Left forelimb (tissue), 1 donor: ENCODE measurements at places on chromosomes 7 and 10.

DNA sequence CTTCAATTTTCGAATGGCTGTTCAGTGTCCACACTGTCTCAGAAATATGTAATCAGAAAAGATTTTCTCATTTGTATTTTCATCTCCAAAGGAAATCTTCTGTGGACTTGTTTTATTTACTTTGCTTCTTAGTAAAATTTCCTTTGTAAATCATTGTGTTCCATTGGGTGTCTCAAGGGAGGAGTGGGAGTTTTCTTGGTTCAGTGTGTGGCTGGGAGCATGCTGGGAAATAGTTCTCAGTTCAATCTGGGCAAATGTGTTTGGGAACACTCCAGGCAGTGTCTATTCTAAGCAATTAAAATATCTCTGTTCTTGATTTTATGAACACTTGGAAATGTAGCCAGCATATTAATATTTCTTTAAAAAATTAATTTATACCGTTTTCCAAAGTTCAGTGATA lies 1019.8 kb downstream of the CNTNAP2 start:
- DNase-seq = no peak

- no peak for DNase-seq
Measured at GRCh38 chr7:97179454-97180104, 62.1 kb downstream of the SDHAF3 start.

DNA sequence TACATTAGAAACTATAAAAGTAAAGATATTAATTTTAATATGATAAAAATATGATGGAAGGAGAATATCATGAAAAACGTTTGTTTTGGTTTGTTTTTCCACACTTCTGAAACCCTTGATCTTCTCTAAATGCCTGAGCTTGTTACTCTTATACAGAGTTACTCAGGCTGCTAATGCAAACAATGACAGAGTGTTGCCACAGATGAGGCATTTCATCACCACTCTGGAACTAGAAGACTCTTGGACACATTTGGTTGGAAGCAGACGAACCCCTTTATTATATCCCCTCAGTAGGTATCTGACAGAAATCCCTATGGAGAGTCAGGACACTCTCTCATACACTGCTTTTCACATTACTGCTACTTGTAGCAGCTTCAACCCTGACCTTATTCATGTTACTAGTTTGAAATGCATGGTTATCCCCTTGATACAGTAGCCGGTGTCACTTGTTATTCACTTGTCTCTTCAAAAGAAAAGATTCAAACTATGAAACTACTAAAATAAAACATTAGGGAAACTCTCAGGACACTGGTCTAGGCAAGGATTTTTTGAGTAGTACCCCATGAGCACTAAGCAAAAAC lies 66.9 kb downstream of the SEMA3C start:
- no peak for DNase-seq

- no peak for DNase-seq
Measured at GRCh38 chr7:138608275-138608674, 92.9 kb downstream of the SVOPL start.

DNA sequence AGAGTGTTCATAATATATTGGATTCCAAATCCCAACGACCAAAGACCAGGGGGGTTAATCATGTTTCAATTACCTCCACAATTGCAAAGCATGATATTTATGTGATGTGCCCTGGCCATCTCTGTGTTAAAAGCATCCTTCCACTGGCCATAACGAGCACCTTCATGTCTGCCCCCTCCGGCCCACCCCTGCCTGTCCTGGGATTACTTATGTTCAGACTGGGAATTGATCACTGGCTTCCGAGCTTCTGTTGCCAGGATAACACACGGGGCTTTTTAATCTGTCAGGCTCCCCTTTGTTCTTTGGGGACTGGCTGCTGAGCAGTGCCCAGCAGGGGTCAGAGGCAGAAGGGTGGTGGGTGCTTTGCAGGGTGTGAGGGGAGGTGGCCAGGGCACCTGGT lies 13.7 kb upstream of the CHST15 start:
- DNase-seq = no peak

- DNase-seq = no peak
Measured at GRCh38 chr7:28191751-28192150, 11.2 kb upstream of the JAZF1 start.

GRCh38 chr7:127018889-127019288 lies 233.9 kb downstream of the GRM8 start:
- DNase-seq = no peak

DNA sequence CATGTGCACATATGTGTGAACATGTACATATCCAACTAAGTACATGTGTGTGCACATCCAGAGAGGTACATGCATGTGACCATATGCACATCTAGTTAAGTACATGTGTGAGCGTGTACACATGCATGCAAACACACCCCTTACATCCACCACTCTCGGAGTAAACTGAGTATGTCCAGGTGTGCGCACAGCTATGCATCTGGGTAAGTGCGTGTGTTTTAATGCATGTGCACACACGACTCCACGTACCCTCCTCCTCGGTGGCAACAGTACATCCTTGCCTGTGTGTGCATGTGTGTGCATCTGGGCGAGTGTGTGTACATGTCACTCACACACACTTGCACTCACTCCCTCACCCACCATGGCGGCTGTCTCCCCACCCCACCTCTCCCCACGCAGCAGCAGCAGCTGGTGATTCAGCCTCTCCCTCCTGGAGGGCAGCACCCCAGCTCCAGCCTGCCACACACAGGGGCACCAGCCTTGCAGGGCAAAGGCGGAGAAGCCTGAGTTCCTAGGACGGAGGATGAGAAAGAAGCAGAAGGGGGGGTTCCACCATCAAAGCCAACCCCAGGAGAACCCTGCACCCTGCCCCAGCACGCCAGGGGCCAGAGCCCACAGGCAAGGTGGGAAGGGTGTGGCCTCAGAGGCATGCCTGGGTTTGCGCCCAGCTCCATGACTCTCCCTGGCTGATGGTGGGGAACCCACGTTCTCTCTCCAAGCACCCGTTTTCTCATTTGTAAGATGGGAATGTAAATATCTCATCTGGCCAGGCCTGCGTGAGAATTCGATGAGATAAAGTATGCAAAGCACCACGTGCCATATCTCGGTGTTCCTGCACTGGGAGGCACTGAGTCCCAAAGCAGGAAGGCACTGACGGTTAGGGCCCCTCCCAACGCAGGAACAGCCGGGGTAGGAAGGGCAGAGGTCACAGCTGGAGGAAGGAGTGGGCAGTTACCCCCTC lies 27.7 kb upstream of the DNAAF5 start:
- no peak for DNase-seq

DNA sequence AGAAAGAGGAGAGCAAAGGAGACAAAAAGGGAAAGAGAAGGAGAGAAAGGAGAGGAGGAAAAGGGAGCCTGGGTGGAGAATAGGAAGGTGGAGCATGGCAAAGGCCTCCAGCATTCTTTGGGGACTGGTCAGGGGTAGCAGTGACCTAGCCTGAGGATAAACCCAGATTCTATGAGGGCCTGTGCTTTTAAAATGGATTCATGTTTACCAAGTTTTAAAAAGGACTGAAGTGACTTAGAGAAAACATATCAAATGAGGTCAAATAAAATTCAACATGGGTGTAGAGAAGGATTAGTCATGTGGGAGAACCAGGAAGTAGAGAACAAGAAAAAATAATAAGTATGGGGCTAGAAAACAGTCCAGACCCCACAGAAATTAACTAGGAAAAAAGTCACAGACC lies 20.7 kb downstream of the CREB3L2 start:
- DNase-seq = no peak

GRCh38 chr7:130421684-130422083 lies 19.1 kb downstream of the CEP41 start:
- no peak for DNase-seq

DNA sequence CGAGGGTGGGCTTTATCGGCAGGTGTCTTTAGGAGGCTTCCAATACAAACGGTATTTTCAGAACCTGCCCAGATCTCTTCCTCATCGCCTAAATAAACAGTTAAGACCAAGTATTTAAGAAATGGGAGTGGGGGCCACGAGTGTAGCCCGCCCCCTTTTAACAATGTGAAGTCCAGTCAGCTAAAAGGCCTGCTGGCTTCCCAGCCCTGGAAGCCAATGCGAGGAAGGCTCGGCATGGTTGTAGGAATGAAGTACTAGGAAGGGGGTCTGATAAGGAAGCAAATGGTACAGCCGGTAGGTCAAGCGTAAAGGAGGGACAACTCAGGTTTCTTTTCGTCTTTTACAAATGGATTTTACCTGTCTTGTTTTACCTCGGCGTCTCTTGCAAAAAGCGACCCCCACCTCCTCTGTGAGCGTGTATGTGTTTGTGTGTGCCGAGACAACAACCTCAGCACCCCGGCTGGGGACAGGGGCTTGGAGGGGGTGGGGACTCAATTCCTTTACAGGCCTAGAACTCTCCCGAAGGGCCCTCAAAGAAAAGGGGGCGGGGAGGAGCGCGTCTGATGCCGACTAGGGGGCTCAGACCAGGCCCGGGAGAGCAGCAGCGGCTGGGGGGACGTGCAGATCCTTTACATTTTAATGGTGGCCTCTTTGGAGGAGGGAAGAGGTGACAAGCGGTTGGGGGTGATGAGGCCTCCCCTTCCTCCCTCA lies 147.6 kb downstream of the GPR85 start:
- no peak for DNase-seq

- DNase-seq = no peak
Measured at GRCh38 chr10:111018021-111018420, 58.8 kb upstream of the ADRA2A start.

GRCh38 chr7:149725426-149725821 lies 48.0 kb downstream of the ZNF467 start:
- DNase-seq = no peak

DNA sequence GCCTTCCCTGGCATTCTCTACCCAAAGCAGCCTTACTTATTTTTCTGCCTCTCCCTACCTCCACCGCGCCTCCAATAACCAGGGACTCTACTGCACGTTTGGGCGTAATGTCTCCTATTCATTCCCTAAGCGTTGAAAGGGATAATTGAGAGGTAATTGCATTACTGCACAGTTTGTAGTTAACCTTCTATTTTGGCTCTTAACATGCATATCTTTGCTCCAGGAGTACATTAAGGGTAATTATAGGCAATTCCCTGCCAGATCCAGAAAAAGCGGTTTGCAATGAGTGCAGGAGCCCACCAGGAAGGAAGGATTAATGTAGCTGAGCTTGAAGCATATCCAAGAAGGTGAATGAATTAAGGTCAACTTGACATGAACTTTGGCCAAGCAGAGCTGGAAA lies 558.4 kb downstream of the TYW1 start:
- no peak for DNase-seq

- no peak for DNase-seq
Measured at GRCh38 chr10:63429281-63429680, 36.5 kb downstream of the JMJD1C start.

DNA sequence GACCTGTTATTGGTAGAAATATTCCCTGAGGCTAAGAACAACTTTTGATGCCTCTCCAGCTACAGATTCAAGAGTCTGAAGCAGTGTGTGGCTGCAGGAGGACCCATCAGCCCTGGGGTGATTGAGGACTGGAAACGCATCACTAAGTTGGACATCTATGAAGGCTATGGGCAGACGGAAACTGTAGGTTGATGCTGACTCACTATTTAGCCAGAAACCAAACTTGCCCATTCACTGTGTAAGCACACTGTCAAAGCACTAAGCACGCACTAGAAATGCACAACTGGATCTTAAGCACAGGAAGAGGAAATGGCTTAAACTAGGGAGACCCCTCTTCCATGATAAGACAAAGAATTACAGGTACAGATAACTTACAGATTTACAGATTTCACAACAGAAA lies 20.8 kb downstream of the ACSM6 start:
- DNase-seq = no peak

- DNase-seq = no peak
Measured at GRCh38 chr7:44736896-44737295, 11.8 kb upstream of the ZMIZ2 start.

DNA sequence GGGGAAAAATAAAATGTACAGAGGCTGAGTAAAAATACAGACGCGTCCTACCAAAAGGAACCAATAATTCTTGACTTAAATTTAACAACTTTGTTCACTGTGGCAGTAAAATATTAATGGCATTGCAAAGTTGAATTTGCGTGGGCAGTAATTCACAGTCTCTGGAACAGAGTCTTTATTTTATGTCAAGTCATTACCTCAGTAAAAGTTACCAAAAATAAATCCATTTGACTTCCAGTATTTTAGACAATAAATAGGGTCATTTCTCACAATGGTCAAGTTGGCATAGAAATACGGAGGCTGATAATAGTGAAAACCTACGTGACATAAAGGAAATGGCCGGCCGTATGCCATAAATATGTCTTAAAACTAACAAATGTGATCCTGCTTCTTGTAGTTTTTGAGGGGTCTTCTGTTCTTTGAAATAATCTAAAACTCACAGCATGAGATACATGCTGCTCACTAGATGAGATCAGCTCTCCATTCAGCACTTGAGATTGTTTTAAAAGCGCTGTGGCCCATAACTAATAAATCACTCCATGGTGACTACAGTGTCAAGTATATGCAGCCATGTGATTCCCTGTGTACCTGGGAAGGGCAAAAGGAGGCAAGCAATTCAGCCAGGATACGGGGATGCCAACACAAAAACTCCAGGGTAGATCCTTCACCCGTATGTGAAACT lies 75.3 kb downstream of the DOCK4 start:
- no peak for DNase-seq

DNA sequence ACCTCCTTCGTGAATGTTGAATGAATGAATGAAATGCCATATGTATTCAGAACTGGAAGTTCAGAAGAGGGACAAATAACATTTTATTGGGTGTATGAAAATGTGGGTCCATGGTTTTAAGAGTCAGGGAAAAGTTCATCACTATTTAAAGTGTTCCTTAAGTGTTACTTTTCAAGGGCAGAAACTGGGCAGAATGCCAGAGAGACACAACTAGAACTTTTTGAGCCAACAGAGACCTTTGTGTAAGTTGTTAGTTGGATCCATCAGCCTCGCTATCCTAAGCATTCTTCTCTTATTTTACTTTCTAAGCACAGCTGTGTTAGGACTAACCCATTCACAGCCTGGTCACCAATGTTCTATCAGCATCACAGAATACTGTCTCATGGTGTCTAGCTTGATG lies 13.6 kb upstream of the TAF3 start:
- no peak for DNase-seq

GRCh38 chr7:135900065-135900546 lies 77.1 kb downstream of the MTPN start:
- DNase-seq = no peak

DNA sequence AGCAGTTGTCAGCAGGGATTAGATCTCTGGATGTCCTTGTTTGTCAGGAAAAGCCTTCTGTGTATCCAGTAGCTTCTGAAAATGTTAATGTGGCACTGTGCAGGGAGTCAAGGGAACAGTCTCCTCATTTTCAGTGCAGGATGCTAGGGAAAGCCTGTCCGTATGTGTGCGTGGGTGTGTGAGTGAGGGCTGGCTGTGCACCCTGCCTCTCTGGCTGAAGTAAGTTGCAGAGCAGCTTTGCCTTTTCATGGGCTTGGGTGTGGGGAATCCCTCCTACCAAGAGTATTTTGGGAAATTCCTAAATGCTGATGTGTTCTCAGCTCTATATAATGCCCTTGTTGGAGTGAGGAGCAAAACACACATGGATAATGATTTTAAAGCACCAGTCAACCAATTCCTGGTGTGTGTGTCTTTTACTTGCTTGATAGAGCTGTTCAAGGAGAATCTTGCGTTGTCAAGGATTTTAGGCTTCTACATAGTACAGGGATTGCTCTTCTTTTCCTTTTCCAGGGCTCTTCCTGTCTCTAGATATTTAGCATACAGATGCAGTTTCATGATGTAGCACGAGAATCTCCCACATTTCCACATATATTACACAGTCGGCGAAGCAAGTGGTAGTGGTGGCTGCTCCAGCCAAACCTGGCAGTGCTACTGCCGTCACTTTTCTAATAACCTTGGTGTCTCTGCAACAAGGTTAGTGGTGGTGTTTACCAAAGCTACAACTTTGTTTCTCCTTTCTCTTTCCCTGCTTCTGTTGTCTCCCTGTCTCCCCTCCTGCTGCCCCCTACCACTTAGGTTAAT lies 92.8 kb downstream of the MCU start:
- peak; percentile 76 for DNase-seq

GRCh38 chr7:157976406-157976805 lies 611.2 kb downstream of the PTPRN2 start:
- DNase-seq = peak; percentile 46
